Mesenteric fat pad (tissue), 1 donor: ENCODE measurements at places on chromosomes 13 and 19. TPM values are rescaled to one million over a fixed set of nuclear protein-coding genes. Genes with fewer than 3 reads are reported as not detected.

Gene DENND1C
- 4.5 TPM for total RNA-seq

Gene ZNF792
- total RNA-seq, result 7.5 TPM

Gene DKKL1
- not detected for total RNA-seq

GRCh38 chr13:98575009-98575903 lies 1.7 kb downstream of the STK24 start:
- no peak for DNase-seq

GRCh38 chr13:50951366-50951765 lies 41.8 kb downstream of the RNASEH2B start:
- DNase-seq, result no peak

DNA sequence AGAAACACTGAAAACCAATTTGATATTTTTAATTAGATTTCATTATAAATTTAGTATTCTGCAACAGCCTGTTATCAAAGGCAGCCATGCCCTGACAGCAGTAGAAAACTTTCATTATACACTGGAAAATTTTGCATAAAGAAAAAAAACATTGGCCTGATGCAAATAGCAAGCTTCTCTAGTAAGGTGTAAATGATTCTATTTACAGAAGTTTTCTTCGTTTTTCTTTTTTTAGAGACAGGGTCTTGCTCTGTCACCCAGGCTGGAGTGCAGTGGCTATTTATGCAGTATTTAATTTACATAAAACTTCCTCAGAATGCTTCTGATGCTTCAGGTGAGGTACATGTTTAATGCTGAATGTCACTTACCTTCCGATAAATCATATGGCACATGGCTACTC lies 67.0 kb downstream of the ABCC4 start:
- DNase-seq, result no peak
